ENCODE measurements at places on chromosomes 4 and X. TPM values are rescaled to one million over a fixed set of nuclear protein-coding genes. Genes with fewer than 3 reads are reported as not detected.

CSAG3 gene
- total RNA-seq = not detected

GRIA3 gene
- not detected for total RNA-seq

GYPA gene
- total RNA-seq = not detected

RAB41 gene
- not detected for total RNA-seq

TMEM33 gene
- 42.7 TPM for total RNA-seq

MAGEA1 gene
- 0.12 TPM for total RNA-seq

MEPE gene
- not detected for total RNA-seq
